Stimulated activated CD4-positive, alpha-beta T cell treated with anti-CD3 and anti-CD28 coated beads, Interleukin-1b, Interleukin-23, amount 100 ng/mL, for 1 hour (primary cell): ENCODE measurements at places on chromosomes 6 and 20.

DNA sequence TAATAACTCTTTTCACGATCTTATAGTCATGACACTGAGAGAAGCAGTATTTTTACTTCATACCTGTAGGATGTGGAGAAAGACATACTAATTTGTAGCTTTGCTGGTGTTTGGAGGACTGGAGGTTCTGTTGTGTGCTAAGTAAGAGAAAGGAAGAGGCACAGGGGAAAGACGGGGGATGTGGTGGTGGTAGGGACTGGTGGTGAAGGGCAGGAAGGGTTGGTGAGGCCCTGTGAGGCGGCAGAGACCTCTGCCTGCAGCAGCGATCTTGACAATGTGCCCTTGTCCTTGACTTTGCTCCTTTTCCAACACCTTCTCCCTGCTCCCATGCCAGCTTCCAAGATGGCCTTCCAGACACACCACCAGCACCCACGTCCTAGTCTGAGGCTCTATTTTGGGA lies 32.6 kb upstream of the MPC1 start:
- no peak for DNase-seq

DNA sequence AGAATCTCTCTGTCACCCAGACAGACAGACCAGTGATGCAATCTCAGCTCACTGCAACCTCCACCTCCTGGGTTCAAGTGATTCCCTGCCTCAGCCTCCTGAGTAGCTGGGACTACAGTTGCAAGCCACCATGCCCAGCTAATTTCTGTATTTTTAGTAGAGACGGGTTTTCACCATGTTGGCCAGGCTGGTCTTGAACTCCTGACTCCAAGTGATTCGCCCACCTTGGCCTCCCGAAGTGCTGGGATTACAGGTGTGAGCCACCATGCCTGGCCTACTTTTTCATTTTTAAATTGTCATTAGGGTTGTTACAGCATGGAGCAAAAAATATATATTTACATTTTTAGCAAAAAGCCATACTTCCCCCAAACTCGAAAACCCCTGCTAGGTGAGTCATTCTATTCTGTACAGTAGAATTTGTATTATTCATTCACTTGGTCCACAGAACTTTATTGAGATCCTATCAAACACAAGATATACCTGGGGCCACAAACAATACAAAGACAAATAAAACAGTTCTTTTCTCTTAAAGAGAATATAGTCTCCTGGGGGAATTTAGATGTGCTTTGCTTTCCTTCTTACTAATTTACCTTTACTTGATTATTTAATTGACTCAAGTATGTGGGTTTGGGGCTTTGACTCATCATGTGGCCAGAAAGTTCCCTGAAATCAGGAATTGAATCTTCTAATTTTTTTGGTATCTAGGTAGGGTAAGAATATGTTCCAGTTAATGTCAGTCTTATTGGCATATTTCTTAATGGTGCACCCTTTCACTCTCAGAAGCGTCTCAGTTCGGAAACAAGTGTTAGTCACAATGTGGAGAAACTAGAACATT lies 16.6 kb upstream of the CCND3 start:
- DNase-seq, result no peak

DNA sequence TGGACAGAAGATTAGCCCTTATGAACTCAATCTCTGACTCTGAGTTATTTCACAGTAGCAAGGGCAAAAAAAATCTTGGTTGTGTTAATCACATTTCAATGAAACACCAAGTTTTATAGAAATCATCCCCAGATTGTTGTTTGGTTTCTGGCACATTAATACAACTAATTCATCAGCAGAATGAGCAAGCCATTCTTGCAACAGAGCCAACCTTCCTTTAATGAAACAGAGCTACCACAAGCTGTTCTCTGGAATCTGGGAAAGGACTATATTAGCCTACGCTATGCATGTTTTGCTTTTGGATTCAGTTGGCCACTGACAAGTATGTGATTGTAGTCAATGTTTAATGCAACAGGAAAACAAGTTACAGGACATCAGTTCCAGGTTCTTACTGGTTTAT lies 13.8 kb upstream of the POPDC3 start:
- DNase-seq, result no peak

GRCh38 chr6:26123675-26123946 lies 36.4 kb downstream of the HFE start:
- peak; percentile 61 for DNase-seq

GRCh38 chr20:58997141-58997770 lies 9.8 kb downstream of the CTSZ start:
- DNase-seq, result no peak

GRCh38 chr6:37709932-37710555 lies 12.4 kb upstream of the MDGA1 start:
- no peak for DNase-seq

DNA sequence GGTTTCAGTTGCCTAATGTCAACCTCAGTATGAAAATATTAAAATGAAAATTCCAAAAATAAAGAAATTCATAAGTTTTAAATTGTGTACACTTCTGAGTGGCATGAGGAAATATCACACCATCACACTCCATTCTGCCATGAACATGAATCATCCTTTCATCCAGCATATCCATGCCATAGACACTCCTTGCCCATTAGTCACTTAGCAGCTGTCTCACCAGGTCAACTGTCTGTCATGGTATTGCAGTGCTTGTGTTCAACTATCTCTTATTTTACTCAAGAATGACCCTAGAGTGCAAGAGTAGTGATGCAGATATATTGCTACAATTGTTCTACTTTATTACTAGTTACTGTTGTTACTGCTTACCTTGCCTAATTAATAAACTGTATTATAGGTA lies 712.4 kb downstream of the EPHA7 start:
- DNase-seq, result no peak

DNA sequence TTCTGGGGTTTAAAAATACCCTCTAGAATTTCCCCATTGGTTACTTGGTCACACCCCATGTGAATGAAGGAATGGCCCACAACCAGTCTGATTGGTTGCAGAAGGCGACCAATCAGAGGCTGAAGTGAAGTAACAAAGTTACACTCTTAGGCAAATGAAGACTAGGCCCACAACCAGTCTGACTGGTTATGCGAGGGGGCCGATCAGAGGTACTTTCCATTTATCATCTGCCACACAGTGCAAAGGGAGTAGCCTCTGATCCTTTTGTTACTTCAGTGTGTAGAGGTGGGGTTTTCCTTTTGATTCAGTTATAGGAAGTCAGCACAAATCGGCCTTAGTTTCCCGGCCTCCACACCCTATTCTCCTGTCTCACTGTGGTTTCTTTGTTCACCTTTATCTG lies 61.2 kb upstream of the SGK1 start:
- no peak for DNase-seq

- no peak for DNase-seq
Measured at GRCh38 chr20:60008130-60008808, 50.0 kb downstream of the CDH26 start.

- DNase-seq, result no peak
Measured at GRCh38 chr20:20691477-20692235, 20.8 kb downstream of the RALGAPA2 start.

- DNase-seq, result no peak
Measured at GRCh38 chr6:88426005-88426404, 259.9 kb upstream of the CNR1 start.

DNA sequence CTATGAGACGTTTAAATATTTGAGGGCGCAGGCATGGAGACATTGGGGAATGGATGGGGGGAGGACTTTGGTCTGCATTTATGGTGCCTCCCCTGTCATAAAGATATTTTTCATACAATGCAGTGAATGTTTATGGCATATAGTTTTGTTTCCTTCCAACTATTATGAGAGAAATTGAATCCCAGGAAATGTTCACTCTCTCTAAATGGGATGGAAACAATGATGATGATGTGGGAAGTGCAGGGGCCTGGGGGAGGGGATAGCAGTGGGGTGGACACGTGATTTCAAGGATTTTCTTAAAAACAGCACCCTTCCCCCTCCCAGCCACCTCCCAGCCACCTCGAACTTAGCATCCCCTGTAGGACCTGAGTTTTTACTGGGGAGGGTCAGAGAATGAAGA lies 69.9 kb downstream of the TOX2 start:
- no peak for DNase-seq

DNA sequence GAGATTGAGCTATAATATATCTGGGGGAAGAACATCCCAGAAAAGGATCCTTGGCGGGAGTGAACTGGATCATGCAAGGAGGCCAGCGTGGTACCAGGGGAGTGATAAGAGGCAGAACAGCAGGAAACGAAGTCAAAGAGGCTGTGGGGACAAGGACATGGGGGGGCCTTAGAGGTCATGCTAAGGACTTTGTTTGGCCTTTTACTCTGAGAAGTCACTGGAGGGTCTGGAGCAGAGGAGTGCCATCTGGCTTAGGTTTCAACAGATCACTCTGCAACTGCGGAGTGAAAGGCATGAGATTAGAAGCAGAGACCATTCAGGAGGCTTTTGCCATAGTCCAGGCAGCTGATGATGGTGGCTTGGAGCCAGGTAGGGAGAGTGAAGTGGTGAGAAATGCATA lies 24.3 kb downstream of the MRAP2 start:
- no peak for DNase-seq

DNA sequence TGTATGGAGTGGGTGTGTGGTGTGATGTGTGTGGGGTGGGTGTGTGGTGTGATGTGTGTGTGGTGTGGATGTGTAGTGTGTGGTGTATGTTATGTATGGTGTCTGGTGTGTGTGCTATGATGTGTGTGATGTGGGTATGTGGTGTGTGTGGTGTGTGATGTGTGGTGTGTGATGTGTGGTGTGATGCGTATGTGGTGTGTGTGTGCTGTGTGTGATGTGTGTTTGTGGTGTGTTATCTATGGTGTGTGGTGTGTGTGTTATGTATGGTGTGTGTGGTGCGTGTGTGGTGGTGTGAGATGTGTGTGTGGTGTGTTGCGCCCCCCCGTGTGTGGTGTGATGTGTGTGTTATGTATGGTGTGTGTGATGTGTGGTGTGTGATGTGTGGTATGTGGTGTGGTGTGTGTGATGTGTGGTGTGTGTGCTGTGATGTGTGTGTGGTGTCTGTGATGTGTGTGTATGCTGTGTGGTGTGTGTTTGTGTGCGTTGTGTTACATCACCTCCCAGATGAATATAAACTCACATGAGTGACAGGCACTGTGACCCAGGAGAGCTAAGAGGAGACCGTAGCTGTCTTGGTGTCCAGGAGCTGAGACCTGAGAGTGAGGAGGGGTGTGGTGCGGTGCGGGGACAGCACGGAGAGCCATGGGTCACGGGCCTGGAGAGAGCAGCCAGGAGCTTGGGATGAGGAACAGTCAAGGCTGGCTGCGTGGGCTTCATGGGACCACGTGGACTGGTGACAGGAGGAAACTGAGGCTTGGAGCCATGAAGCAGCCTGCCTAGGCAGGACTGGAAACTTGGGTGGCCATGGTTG lies 8.8 kb downstream of the DLGAP4 start:
- no peak for DNase-seq

DNA sequence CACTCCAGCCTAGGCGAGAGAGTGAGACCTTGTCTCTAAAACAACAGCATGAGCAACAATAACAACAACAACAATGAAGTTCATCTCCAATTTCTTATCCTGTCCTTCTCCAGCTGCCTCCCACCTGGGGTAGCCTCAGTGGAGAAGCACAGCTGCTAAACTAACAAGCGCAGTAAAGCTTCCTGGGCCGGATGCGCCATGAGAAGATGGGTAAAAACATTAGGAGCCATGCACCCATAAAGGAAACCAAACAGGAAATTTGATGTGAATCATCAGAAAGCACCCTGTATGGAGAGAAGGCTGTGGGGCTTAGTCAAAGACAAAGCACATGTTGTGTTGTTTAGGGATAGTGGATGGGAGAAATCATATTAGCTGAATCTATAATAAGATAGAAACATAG lies 61.1 kb upstream of the CCN6 start:
- no peak for DNase-seq

- DNase-seq, result no peak
Measured at GRCh38 chr20:49310705-49311104, 32.8 kb upstream of the ZNFX1 start.
